ENCODE measurements at places on chromosomes 12 and 14.

DNA sequence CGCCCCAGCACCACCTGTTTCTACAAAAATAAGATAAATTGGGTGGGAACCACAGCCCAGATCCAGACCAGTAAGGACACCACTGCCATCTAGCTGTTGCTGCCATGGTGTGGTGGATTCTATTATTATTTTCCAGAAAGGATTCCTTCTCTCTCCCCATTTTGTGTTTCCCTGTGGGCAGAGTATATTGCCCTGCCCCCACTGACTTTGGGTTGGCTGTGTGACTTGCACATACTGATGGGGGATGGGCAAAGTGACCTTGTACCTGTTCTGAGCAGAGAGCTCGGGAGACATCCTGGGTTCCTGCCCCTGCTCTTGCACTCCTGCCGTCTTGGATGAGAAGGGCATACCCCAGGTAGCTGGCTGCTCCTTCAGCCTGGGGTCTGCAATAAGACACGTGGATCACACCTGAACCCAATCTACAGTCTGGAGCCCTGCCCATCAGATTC lies 24.3 kb downstream of the MOAP1 start:
- DNase-seq, result no peak

- no peak for DNase-seq
Observed at GRCh38 chr12:99917711-99918402, 66.9 kb downstream of the ANKS1B start.

- DNase-seq, result no peak
Observed at GRCh38 chr14:85428926-85429325, 101.0 kb upstream of the FLRT2 start.

- DNase-seq, result no peak
Observed at GRCh38 chr14:104824353-104824997, 23.6 kb downstream of the ZBTB42 start.

GRCh38 chr12:101954676-101955075 lies 77.3 kb downstream of the DRAM1 start:
- DNase-seq, result no peak

Measured in CD4-positive, alpha-beta T cell treated with Interferon alpha-2 for 1 hour (primary cell).